ACHN (cell line): ENCODE measurements at places on chromosomes 1 and 21.

DNA sequence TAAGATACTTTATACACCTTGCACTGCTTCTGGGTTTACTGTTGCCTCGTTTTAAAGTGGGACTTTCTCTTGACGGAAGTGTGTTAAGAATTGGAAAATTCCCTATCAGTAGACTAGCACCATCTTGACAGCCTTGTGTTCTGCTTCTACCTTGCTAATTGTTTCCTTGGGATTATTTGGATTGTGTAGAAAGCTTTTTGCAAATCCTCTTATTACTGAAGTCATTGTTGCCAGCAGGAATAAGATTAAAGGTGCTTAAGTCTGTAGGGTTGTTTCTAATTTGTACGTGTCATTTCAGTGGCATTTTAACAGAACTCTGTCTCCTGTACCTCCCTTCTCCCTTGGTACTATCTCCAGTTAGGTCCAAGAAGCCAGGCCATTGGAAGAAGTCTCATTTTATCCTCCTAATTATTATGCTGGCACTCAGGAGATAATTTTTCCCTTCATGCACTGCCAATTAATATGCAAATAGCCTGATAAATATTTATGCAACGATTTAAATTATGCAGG is 107.7 kb downstream of the POU2F1 start:
- no peak for DNase-seq

GRCh38 chr1:77825131-77825709 is 45.8 kb downstream of the MIGA1 start:
- peak; percentile 73 for DNase-seq

GRCh38 chr1:116266864-116267212 is 106.2 kb upstream of the ATP1A1 start:
- no peak for DNase-seq

DNA sequence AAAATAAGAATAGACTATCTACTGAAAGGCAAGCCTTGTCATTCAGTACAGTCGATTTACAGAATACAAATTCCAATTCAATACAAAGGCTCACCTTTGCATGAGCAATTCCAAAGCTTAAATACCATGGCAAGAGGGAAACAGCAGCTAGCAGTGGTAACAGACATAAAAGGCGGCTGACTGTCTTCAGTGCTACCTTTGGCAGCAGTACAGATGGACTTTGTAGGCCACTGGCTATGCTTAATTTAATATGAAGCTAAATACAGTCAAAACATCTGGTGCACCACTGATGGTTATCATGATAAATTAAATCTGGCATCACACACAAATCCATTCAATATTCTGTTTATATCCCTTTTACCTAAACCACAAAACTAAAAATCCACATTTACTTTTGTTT is 62.4 kb downstream of the RERE start:
- DNase-seq, result no peak

GRCh38 chr1:72759486-72759885 is 477.1 kb upstream of the NEGR1 start:
- DNase-seq, result no peak

DNA sequence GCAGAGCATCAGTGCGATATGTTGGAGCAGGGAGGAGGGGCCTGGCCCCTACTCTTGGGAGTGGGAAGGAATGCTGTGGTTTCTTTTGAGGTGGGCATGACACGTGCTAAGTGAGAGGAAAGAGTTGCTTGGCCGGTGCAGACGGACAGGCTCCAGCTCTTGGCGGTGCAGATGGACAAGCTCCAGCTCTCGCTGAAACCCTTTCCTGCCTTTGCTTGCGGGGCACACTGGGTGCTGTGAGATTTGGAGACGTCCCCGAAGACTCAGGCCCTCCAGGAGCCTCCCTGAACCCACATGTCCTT is 15.9 kb downstream of the PDXK start:
- DNase-seq, result no peak

- peak; percentile 33 for DNase-seq
Measured at GRCh38 chr21:35398346-35398982, 349.4 kb upstream of the RUNX1 start.

GRCh38 chr1:89721351-89721750 is 88.4 kb downstream of the LRRC8C start:
- DNase-seq, result no peak

GRCh38 chr21:16537501-16537900 is 807.7 kb downstream of the USP25 start:
- DNase-seq, result no peak

- no peak for DNase-seq
Measured at GRCh38 chr1:47971385-47972160, 25.6 kb downstream of the TRABD2B start.

DNA sequence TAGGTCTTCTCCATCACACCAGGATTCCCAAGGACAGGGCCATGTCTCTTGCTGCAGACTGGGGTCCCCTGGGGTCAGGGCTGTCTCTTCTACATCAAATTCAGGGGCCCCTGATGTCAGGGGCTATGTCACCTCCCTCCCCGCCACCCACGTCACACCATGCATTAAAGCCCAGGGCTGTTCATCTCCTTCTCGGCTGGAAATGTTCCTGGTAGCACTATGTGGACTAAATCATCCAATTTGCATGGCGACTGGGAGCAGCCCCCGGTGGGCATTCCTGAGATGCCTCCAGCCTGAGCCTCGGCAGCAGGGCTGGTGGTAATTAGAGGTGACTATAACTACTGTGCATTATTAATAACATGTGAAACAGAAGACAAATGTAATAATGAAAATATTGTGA is 151.7 kb upstream of the HMGB4 start:
- no peak for DNase-seq

DNA sequence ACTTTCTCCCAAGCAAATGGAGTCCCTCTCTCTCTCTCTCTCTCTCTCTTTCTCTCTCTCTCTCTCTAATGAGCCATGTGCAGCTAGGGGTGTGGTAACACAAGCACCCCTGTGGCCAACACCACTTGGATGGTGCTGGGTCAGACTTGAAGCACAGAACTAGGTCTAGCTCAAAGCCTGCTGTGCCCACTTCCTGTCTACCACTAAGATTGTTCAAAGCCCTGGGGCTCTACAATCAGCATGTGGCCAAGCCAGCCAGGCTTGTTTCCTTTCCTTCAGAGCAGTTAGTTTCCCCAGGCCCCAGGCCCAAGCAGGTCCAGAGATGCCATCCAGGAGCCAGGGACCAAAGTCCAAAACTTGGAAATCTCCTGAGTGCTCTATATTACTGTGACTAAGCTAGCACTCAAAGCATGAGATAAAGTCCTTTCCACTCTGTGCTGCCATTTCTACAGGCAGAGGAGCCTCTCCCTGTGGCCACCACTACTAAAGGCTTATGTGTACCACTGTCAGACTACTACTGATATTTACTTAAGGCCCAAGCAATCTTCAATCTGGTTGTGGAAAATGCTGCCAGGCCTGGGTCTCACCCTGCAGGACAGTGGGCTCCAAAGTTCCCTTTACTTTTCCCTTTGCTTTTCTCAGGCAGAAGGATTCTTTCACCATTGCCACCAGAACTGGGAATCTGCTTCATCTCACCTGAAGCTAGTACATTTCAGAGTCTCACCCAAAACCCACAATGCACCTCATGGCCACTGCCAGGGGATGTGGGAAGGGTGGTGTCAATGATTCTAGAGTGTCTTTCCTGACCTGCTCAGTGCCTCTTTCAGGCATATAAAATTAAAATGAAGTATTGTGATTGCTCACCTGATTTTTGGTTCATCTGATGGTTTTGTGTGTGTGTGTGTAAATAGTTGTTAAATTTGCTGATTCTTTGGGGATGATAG is 999.5 kb downstream of the NCAM2 start:
- DNase-seq, result no peak

- no peak for DNase-seq
Measured at GRCh38 chr1:85992791-85993190, 163.8 kb downstream of the COL24A1 start.

DNA sequence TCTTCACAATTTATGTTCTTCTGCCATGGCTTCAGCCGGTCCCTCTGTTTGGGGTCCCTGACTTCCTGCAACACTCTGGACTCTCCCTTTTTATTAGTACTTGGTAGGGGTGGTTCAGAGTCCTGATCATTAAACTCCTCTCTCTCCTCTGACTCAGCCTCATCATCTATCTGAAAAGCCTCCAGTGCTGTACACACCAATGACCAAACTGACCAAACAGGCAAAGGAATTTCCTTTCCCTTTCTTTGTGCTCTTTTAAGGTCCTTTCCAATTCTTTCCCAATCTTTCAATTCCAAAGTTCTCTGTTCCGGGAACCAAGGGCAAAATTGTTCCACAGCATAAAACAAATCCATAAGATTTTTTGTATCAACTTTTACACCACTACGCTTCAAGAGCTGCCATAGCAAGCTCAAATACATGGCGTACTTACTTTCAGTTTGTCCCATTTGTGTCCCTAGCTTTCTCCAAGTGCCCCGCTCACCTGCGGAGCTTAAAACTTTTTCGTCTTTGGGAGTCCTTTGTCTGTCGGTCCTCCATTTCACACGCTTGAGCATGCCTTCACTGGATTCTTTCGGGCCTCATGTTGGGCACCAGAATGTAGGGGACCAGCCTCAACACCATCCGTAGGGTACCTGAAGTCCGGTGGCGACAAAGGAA is 9.6 kb downstream of the DAP3 start:
- DNase-seq, result peak; percentile 48

GRCh38 chr21:14968821-14969220 is 96.0 kb downstream of the NRIP1 start:
- no peak for DNase-seq

- DNase-seq, result no peak
Measured at GRCh38 chr1:1536019-1536937, 4.1 kb downstream of the TMEM240 start.

- DNase-seq, result no peak
Measured at GRCh38 chr1:215661033-215661432, 93.9 kb downstream of the KCTD3 start.

DNA sequence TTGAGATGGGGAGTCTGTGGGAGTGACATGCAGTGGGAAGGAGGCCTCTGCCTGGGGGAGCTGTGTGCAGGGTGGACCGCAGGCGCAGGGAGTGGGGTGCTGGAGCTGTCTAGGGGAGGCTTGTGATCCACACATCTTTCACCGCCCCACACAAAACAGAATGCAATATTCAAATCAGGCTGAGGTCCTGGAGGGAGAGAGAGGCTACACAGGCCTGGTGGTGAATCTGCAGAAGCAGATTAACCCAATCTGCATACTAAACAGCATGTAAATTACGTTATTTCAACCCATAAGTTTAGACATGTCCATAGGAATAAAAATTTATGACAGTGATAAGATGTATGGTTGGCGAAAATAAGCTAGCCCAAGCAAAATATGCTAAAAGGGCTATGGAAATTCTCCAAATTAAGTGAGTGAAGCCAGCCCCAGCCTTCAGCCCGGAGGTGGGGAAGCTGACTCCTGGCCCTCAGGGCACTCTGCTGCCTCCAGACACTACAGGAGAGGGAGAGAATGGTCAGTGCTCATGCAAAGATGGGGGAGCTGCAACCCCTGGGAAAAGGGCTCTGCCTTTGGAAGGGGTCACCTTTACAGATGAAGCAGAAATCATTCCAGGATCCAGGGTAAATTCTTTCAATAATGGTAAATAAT is 156.2 kb upstream of the CTTNBP2NL start:
- no peak for DNase-seq

DNA sequence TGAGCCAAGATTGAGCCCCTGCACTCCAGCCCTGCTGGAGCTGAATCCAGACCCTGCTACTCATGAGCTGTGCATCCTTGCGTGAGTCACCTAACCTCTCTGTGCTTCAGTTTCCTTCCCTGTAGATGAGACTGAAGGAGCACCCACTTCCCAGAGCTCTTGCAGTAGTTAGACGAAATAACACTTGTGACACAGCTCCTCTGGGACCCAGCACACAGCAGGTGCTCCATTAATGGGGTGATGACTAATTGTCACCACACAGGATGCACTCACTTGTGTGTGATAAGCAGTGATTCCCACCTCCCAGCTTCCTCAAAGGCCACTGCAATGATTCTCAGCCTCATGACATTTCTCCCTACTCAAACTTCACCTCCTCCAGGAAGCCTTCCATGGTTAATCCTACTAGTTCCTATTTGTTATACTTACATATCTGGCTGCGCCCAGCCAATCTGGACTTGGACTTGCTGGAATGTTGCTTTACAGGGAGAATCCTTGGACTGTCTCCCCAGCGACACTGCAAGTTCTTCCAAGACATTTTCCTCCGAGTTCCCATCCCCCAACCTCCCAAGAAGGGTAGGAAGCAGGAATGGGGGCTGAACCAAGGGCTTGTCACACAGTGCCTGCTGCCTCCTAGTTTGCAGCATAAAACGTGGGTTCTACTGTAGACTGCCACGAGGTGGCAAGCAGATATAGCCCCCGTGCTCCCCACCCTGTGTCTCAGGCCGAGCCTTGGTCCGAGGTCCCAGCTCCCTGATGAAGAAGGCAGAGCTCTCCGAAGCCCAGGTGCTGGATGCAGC is 17.2 kb downstream of the DRAXIN start:
- DNase-seq, result no peak

GRCh38 chr1:178966312-178966711 is 59.4 kb upstream of the FAM20B start:
- no peak for DNase-seq

DNA sequence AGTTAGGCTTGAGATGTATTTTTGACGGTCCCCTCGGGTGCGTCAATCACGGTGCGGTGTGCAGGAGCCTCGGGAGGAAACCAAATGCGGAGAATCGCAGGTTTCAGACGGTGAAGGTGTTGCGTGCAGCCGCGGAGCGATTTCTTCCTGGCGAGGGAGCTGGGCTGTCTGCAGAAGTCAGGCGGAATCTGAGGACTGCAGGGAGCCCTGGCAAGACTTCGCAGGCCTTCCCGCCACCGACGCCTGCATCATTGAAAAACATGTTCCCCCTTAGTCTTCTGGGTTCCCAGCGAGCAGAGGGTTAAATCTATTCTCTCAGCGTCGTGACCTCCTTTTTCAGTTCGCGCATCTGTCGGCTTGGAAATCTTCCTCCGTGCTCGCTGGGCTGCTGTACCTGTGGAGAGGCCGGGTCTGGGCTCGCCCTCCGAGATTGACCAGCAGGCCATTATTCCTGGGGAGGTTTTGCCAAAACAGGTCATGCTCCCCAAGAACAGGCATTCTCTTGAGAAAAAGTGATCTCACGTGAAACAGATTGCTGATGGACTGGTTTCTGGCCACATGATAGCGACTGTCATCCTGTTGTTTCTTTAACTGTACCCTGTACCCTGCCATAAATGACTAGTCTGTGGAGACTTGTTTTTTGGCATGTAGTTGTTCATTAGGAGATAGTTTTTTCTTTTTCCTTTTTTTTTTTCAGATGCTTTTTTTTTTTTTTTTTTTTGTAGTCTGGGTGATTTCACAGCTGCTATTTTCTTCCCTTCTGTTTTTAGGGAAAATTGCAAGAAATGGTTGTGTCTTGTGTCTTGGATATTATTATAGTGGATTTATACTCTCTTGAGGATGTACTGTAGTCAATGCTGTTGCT is 894 bp downstream of the EPB41 start:
- peak; percentile 59 for DNase-seq

- no peak for DNase-seq
Measured at GRCh38 chr1:247557926-247558674, 9.2 kb downstream of the GCSAML start.

DNA sequence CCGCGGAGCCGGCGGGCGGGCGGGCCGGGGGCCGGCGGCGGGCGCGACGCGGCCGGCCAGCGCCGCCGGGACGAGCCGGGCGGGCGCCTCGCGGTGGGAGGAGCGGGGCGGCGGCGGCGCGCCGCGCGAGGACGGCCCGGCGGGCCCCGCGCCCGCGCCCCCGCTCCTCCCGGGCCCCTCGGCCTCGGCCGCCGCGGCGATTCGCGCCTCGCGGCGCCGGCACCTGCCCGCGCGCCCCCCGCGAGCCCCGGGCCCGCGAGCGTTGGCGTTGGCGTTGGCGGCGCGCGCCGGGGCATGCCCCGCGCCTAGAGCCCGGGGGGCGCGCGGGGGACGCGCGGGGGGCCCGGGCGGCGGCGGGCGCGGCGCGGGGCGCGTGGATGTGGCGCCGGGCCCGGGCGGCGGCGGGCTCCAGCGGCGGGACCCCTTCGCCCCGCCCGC is at the start of gene SKI:
TSS of gene SKI (plus strand) at position 163 of the 438 bp plus-strand sequence. CDS start 448 bp downstream, outside the sequence.
- no peak for DNase-seq

GRCh38 chr21:35190201-35190701 is 141.1 kb upstream of the RUNX1 start:
- peak; percentile 9 for DNase-seq
